ENCODE measurements at places on chromosomes 6 and 20.

GRCh38 chr20:61806314-61806713 is 259.4 kb downstream of the TAF4 start:
- DNase-seq: no peak

DNA sequence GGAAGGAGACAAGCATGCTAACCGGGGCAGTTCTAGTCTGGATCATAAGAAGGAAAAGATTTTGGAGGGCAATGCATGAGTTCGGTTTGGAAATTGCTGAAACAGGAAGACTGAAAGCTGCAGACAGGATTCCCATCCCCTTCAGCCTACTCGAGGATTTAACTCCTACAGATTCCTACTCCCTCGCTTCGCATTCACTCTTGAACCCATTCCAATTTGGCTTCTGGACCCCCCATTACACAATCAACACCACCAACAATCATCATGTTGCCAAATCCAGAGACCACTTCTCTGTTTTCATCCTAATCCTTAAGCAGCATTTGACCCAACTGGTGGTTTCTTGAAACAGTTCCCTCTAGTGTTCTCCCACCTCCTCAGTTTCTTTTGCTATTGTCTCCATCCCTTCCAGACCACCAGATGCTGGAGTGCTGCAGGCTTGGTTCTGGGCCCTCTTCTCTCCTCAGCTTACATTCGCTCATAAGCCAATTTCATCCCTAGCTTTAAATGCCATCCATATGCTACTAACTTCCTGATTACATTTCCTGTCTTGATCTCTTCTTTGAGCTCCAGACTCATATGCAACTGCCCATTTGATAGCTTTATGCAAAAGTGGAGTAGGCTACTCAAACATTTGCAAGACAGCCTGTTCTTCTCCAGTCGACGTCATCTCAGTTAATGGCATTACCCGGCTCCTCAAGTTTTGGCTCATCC is 66.5 kb downstream of the DTNBP1 start:
- no peak for DNase-seq

DNA sequence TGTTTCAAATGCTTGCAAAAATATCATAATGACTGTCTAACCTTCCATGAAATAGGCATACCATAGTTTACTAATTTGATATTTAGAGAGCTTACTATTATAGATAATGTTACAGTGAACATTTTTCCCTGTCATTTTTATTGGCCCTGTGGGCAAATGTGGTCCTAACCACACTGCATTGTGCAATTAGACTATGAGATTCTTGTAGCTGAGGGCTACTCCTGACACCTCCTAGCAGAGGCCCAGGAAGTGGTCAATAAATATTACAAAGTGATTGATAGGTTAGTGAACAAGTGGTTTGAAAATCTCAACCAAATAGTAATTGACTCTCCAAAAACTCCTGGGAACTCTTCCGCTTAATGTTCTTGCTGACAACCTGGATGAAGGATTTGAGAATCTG is 160.5 kb upstream of the KCNG1 start:
- DNase-seq: no peak

DNA sequence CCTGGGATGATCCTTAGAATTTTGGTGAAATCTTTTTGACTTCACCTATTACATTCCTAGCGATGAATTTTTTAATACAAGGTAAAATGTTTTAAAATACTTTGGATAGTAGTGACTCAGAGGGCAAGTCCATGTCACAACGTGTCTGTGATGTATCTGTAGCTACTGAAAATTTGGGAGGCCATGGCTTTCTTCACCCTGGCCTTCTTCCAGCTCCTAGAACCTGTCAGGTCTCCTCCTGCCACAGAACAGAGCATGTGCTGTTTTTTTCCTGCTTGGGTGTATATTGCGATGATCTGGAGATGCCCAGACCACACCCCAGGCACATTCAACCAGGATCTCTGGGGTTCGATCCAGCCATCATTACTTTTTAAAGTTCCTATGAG is 194.4 kb downstream of the BTBD3 start:
- no peak for DNase-seq

DNA sequence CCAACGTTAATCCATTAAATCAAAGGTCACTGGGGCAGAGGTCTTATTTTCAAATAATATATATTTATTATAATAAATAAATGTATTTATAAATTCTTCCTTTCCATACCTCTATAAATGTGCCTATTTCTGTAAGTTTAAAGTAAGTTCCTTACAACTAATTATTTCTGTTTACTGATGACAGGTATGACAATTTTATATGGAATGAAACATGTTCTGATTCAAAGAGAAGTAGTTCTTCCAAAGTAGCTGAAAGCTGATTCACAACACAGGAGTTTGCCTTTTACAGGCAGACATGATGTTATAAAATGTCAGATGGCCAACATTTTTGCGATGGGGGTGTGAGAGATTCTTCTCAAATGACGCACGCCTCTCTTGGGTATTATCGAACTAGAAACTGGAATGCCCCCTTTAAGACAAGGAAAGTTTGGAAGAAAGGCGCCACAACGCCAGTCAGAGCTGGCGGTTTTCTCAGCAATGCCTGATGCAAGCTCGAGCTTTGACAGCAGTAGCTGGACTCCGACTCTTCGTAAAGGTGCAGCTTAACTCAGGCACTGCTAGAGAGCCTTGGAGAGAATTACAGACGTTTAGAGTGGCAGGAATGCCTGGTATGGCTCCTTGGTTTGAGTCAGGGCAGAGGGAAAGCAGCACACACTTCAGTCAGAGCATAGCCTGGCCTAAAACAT is 92.1 kb downstream of the FOXC1 start:
- no peak for DNase-seq

DNA sequence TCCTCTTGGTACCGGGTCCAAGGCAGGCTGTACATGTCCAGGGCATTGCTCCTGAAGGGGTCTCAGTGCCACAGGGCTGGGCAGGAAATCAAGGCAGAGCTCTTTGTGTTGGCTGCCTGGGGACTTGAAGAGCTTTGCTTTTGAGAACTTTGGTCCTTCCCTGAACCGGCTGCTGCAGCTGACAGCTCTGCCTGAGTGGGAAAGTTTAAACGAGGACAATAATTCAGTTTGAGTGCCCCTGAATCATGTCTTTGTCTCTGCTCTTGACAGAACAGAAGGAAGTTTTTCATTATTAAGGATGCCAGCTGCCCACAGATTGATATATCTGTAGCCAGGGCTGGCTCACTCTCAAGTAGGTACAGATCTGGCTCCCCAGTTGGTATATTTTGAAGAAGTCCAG is 56.1 kb downstream of the ANKRD6 start:
- DNase-seq: no peak

GRCh38 chr20:57618091-57618763 is 2.0 kb downstream of the ZBP1 start:
- DNase-seq: no peak

GRCh38 chr6:150940941-150941340 is 75.4 kb downstream of the MTHFD1L start:
- DNase-seq: no peak

- DNase-seq: no peak
Measured at GRCh38 chr20:15440049-15440820, 1102.8 kb upstream of the FLRT3 start.

- DNase-seq: no peak
Measured at GRCh38 chr20:20606050-20606449, 106.4 kb downstream of the RALGAPA2 start.
